ENCODE measurements at places on chromosomes 11 and 22.

GRCh38 chr11:31825838-31826484 is 14.8 kb upstream of the PAX6 start:
- DNase-seq = no peak

- DNase-seq = no peak
Measured at GRCh38 chr11:130261571-130261970, 53.1 kb downstream of the ZBTB44 start.

DNA sequence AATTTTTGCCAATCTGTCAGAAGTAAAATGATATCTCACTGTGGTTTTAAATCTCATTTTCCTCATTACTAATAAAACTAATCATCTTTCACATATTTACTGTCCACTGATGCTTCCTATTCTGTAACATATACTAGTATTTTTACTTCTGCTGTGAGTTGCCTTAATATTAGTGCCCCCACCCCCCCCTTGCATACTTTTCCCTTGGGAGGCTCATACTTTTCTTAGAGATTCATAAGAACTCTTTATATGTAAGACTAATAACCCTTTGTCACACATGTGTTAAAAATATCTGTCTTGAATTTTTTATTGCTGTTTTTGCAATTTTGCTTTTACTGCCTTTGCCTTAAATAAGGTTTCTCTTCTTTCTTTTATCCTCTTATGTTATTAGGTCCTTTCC is 87.2 kb downstream of the PHF21A start:
- no peak for DNase-seq

DNA sequence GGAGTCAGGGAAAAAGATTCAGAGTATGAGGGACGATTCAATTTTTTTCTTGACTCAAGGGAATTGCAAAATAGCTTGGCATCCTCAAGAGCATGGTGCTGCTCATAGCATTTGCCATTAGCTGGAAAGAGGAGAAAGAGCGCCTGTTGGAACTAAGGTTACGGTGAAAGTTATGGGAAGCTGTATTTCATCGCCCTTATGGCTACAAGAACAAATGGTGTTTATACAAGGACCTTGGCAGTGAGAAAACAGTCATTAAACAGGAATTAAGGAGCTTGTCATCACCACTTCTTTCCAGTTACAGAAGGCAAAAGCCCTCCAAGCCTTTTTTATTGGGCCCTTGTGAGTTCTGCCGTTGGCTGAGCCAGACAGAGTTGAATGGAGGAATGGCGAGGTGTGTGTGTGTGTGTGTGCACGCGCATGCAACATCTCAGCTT is 74.2 kb downstream of the ALX4 start:
- DNase-seq = no peak

- no peak for DNase-seq
Measured at GRCh38 chr11:59174664-59175033, 2.7 kb downstream of the DTX4 start.

All from heart left ventricle (tissue), 16 donors.